ENCODE measurements at places on chromosomes 5 and 9.
A peak's percentile ranks its signal among the peaks of the same experiment; 100 is the strongest.

GRCh38 chr5:57313716-57314115 is 139.9 kb downstream of the GPBP1 start:
- DNase-seq: no peak

GRCh38 chr9:96293498-96294158 is 8.3 kb downstream of the HSD17B3 start:
- peak; percentile 20 for DNase-seq

GRCh38 chr5:132388244-132389050 is 18.9 kb downstream of the SLC22A5 start:
- DNase-seq: no peak

DNA sequence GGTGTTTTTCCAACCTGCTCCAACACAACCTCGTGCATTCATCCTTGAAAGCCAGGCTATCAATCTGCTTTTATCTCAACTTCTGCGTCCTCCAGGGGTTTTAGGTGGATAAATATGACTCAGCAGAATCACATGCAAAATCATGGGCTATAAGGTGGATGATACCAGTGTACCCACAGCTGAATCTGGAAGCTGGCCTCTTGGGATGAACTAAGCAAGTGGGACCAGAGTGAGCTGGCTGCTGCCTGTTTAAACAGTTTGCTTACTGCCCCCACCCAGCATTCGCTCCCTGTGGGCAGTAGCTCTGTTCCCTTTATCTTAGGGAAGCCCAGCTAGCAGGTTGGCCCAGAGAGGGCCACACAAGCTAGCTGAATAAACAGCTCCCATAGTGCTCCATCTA is 194.0 kb downstream of the CRB2 start:
- no peak for DNase-seq

DNA sequence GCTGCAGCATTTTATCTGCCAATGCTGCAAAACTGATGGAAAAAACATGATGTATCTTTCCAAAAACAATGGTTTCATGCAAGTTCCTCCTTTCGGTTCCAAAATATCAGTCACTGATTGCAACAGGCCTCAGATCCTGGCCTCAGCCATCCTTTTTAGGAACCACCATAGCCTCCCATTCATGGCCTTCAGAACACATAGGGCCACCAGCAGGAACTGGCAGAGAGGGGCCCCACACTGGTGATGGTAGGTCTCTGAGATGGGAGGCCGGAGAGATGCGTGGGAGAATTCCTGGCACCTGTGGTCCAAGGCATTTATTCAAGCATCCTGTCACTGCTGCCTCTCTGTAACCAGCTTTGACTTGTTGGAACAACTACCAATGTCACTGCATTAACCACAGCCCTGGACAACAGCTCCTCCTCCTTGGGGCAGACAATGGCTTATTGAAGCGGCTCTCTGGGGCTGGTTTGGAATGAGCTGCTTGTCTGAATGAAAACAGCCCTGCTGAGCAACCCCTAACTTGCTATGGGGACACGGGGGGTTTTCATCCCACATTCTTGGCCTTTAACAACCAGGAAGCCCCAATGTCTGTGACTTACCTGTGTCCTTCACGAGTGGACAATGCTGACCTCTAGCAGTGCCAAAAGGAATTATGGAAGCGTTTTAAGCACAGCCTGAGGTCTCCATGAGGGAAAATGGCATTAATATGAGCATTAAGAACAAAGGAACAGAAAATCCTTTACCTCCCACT is 108.1 kb downstream of the LHFPL2 start:
- DNase-seq: no peak

- DNase-seq: no peak
Measured at GRCh38 chr5:140134277-140134935, 8.7 kb downstream of the IGIP start.

DNA sequence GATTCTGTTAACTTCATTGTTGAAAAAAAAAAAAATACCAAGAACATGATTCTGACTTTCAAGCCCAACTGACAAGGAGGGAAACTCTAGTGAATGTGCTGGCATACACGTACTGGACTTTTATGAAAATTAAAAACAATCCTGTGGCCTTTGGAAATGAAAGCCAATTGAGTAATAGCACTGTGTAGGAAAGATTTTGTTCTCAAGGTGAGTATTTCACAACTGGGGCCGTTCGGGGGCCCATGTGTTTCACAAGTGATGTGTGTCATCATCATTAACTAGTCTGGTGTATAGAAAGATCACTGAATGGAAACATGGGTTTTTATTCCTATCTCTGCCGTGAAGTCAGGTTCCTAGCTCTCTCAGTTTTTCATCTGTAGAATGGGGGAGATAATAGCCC is 605.0 kb upstream of the CLINT1 start:
- DNase-seq: peak; percentile 71

DNA sequence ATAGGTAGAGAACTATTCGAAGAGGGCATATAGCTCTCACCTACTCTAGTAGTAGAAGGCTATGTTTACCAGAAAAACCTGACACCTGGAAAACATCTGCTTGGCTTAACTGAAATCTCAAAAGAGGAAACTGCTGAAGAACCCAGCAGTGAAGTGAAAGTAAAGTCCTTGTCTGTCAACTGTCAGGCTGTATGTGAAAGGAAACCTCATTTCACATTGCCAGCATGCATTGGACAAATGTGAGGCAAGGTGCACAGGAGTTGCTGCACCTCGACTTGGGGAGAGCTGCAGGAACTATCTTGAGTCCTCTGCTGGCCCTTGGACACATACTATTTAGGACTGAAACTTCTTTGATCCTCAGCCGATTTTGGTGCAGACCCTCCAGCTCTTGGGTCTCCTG is 53.3 kb downstream of the NREP start:
- no peak for DNase-seq

DNA sequence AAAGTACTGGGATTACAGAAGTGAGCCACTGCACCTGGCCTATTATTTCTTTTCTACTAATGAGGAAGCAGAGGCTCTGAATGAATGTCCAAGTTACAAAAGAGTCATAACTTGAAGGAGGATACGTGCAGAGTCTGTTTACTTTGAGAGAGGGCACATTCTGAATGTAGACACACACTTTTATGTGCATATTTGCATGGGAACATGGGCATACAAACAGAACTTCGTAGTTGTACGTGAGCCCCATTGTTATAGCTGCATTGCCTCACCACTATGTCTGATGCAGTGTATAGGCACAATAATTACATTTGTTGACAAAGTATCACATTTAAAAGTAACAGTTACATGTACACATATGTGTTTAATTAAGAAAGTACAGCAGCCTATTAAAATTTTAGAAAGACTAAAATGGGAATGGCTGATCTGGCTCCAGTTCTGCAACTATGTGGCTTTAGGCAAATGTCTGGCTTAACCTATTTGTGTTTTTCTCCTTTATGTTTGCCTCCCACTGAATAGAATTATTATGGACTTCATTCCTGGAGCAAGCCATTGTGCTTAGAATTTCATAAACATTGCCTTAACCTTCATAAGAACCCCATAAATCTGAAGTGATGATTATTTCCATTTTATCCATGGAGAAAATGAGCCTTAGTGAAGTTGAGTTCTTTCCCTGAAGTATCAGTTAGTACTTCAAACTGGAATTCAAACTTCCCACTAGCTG is 3.0 kb upstream of the DPYSL3 start:
- DNase-seq: peak; percentile 59

DNA sequence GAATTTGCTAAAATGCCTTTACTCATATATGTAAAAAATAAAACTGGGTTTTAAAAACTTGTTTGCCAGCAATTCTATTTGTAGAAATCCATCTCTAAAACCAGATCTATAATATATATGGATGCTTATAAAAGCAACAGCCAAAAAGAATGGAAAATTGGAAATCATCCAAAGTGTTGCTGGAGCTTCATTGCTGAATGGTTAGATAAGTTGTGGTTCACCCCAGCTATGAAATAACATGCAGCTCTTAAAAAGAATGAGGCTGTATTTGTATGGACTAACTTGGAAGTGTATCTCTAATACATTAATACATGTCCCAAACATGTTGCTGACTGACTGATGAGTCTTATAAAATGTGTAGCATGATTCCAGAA is 76.2 kb downstream of the STK10 start:
- peak; percentile 86 for DNase-seq

DNA sequence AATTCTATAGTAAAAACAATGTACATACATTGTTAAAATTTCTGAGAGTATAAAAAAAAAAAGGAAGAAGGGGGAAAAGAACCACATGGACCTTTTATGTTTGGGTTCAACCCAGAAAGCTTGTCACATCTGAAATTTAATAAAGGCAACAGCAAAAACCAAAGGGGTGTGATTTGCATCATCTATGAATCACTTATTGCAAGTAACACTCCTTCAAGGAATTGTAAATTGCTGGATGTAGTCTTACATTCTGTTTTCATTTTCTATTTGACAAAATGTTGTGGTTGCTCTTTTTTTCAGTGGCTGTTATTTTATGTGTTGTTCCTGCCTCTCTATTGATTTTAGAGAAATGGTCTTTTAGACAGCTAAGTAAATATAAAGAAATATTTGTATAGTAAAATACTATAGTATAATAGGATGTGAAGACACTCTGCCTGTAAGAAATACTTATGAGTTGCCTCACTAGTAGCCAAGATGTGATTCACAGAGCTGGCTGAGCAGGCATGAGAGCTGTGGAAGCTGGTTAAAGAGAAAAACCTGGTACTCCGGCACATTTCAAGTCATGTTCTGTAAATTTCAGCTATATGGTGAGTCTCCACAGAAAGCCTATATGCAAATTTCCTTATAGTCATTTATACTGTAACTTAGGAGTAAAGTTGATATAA is 131.1 kb upstream of the CNTLN start:
- peak; percentile 39 for DNase-seq

DNA sequence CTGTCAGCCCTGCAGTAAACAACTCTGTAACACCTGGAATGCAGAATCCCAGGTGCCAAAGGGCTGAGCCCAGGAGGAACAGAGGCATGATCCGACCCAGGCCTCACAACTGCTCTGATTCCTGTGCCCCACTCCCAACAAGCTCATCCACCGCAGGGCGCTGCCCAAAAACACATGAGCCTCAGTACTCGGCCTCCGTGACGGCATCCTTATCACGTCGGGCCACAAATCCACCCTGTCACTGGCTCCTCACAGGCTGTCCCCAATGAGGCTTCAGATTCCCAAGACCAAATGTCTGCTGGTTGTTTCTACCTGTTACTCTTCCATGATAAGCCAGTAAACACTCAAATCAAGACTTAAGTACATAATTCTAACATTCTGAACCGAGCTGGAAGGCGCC is 15.2 kb downstream of the QSOX2 start:
- no peak for DNase-seq

- no peak for DNase-seq
Measured at GRCh38 chr5:150079909-150080461, 6.4 kb downstream of the CSF1R start.

DNA sequence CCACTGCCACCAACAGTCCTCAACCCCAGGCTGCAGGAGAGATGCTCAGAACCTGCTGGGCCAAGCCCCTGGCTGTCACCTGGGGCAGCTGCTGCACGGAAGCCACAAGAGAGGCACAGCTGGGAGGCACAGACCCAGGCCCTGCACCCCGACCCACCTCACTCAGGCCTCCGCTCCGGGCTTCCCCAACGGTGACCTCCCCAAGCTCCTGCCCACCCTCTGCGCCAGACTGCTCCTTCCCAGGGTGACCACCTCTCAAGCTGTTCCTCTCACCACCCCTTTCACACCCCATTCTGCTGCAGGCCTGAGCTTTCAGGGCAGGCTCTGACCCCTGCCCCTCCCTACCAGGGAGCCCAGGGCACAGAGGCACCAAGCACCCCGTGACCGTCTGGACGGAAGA is 33.0 kb downstream of the VAV2 start:
- no peak for DNase-seq

DNA sequence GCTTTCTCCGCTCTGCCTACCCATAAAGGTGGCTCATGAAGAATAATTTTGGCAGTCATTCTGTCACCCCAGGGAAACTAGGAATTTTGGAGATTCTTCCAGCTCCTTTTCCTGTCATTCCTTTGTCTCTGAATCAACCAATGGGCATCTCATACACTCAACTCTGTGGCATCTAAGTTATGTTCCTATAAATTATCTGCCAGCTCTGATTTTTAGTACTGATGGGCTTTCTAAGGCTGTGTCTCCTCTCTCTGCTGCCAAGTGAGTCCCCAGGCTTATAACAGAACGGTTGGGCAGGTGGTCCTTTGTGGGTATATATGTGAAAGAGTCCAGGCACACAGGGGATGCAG is 226.8 kb downstream of the NMUR2 start:
- DNase-seq: no peak

DNA sequence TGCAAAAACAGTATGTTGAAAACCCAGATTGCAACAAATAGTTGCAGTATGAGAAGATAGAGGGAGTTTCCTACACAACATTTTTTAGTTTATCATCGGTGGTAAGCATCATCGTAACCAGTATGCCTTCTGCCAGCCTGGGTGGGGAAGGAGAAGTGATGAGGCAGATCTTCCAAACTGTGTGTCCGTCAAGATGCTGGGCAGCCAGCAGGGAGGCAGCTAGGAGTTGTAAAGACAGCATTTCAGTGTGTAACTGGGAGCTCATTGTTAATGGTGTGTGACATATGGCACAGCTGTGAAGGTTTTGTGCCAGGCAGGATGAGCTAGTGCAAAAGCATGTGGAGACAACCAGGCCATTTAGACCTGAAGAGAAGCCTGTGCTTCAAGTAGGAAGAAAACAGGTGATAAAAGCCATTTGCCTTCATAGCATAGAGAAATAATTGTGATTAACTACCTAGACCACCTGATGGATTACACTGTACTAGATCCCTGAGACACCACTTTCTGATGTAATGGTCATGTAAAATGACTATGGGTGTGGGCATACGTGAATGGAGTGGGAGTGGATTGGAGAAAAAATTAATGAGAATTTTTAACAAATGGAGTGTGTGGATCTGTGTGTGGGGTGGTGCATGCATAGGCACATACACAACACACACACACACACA is 347.0 kb upstream of the ADAMTSL1 start:
- DNase-seq: no peak

- DNase-seq: no peak
Measured at GRCh38 chr5:172593721-172594235, 47.3 kb upstream of the NEURL1B start.

DNA sequence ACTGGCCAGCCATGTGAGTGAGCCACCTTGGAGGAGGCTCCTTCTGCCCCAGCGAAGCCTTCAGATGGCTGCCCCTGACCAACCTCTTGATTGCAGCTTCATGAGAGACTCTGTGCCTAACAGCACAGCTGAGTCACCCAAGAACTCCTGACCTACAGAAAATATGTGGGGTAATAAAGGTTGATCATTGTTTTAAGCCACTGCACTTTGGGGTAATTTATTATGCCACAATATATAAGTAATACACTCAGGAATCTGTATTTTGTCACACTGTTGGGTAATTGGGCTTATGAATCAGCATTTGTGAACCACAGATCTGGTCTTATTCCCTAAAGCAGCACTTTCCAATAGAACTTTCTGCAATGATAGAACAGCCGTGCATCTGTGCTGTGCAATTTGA is 24.4 kb upstream of the VDAC1 start:
- DNase-seq: peak; percentile 82

Measured in fibroblast of skin of left biceps (primary cell).